ENCODE measurements at places on chromosomes 5 and 9. TPM values are rescaled to one million over a fixed set of nuclear protein-coding genes. Genes with fewer than 3 reads are reported as not detected.

Gene SEMA5A
- total RNA-seq, result 7.9 TPM

GRCh38 chr9:76949865-76950264 lies 44.0 kb upstream of the PRUNE2 start:
- no peak for DNase-seq

Gene RFESD
- 1.1 TPM for total RNA-seq

DNA sequence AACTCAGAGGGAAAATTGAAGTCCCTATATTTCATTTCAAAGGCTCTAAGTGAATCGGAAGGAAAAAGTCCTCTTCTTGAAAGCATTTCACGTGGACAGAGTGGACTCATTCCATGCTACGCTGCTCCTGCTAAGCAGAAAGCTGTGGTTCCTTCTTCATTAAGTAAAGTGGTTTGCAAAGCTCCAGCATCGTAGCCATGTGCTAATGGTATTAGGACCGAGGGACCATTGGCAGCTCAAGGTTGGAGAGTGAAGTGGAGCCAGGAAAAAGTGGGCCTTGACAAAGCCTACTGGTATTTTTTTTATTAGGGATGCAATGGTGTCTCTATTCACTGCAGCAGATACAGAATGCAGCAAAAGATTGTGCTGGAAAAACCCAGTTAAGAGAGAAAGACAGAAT lies 16.4 kb upstream of the SEMA4D start:
- no peak for DNase-seq

Gene JMY
- 8.5 TPM for total RNA-seq

- DNase-seq, result no peak
Measured at GRCh38 chr5:10534561-10535530, 29.0 kb upstream of the ANKRD33B start.

- DNase-seq, result no peak
Measured at GRCh38 chr5:120139039-120139438, 325.1 kb upstream of the PRR16 start.

DNA sequence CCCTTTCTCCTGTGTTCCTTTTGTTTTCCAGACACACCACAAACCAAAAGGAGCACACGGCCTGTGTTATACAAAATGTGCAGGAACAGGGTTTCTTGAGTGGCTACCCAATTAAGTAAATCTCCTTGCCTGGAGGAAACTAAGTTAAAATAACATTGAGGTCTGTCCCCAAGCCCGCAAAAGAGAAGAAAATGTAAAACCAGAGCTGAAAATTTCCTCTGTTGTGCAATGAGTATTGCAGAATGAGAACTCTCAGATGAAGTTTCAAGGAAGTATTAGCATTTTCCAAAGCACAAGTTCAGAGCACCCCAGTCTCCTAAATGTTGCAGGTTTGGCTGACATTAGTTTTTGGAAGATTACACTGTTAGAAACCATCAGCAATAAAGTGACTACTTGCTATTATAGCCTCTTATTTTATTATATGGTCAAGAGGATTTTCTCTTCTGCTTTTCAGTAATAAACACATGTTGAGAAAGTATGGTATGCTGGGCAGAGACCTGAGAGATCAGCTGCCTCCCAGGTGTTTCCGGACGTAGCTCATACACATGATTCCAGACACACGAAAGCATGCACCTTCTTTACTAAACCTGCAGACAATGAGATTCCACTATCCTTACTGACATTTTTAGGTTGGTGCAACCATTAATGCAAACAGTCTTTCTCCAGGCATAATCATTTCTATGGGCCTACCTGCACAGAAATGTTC lies 161.3 kb downstream of the SNCAIP start:
- DNase-seq, result no peak

DNA sequence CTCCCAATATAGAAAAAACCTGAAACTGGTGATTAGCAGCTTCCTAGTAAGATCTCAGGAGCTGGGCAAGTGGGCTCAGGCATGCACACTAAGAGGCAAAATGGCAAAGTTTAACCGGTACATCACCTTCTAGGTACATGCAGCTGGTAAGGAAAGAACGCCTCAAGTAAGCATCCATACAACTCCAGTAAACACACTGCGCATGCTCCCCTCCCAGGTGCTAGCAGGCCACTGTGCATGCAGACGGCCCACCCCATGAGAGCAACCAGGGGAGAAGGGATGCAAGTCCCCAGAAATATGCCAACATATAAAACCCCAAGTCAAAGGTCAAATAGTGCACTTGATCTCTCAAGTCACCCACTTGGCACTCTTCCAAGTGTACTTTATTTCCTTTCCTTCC lies 228.6 kb upstream of the KIF2A start:
- DNase-seq, result no peak

Gene ACSL6
- total RNA-seq, result 0.35 TPM

DNA sequence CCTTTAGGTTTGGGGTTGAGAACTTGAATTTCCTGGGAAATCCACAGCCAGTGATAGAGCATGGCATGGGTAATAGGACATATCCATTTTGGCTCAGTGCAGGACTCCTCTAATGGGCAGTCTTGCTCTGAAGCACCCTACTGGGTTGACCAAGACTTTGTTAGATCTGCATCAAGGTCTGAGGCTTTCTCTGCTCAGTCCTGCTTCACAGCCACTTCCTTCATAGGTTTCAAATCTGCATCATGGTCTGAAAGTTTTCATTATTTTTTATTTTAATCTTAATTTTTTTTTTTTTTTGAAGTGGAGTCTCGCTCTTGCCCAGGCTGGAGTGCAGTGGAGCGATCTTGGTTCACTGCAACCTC lies 36.5 kb downstream of the KIF2A start:
- DNase-seq, result no peak

DNA sequence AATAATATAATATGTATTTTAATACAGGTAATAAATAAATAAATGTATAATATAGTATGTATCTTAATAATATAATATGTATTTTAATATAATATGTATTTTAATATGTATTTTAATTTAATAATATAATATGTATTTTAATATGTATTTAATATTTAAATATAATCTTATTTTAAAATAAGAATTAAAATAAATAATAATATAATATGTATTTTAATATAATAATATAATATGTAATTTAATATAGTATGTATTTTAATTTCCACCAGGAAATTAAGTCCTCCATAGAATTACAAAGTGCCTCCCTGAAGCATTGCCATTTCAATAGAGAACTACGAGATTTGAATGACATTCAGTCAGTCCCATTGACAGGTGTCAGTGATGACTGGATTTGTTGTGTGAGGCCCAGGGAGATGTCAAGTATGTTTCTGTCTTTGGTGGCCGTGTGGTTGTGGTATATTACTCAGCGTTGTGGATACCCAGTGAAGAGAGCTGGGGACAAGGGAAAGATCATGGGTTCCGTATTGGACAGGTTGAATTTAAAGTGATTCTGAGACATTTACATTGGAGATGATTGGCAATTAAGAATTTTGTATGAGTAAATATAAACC lies 14.2 kb upstream of the C5orf46 start:
- no peak for DNase-seq

DNA sequence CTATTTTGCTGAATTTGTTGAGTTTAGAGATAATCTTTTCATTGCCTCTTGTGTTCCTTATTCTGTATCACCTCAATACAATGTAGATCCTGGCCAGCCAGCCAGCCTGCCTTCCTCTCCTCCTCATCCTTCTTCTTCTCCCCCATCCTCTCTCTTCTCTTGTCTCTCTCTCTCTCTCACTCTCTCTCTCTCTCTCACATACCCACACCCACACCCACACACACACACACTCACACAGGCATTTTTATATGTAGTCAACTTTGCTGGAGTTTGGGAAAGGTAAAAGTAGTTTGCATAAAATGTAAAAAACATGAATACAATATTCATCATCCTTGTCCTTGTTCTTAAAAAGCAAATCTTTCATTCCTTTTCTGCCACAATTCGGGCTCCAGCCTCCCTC lies 60.5 kb downstream of the ZFAND5 start:
- no peak for DNase-seq

GRCh38 chr5:15487228-15487627 lies 12.8 kb upstream of the FBXL7 start:
- no peak for DNase-seq

DNA sequence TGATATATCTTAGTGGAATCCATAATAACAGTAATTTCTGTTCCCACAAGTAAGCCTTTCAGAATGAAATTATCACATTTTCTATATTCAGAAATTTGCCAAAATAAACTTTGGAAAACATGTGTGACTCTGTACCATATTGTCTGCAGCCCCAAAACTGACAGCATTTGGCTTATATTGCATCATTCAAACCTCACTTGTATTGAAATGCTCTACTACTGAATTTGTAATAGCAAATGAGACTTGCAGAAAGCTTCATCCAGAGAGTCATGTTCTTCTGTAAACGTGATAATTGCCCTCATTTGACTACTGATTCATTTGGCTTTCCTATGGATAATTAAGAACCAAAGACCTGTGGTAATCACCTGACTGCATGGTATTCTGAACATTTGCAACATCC lies 1249.5 kb upstream of the CDH18 start:
- no peak for DNase-seq

Gene FOXD4L6
- total RNA-seq, result not detected

DNA sequence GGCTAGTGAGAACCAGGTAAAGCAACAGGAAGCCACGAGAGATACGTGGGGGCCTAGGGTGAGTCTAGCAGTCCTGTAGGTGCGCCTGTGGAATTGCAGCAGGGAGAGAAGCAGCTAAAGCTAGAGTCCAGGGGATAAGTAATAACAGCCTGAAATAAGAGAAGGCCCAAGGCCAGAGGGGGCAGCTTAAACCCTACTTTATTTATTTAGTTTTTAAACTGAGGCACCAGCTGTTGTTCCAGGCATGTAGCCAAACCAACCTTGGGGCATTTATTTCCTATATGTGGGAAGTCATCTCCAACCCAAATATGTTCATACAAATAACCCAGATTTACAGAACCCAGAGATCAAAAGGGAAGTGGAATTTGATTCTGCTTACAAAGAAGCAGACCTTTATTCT lies 93.5 kb downstream of the GLDC start:
- no peak for DNase-seq

Gene CDH18
- not detected for total RNA-seq

GRCh38 chr9:114321759-114322158 lies 1.1 kb upstream of the ORM1 start:
- no peak for DNase-seq

Measured in mesenteric fat pad (tissue), 1 donor.